ENCODE measurements at places on chromosomes 2 and 18.

- no peak for DNase-seq
Measured at GRCh38 chr2:213152888-213153287, 1.5 kb upstream of the IKZF2 start.

DNA sequence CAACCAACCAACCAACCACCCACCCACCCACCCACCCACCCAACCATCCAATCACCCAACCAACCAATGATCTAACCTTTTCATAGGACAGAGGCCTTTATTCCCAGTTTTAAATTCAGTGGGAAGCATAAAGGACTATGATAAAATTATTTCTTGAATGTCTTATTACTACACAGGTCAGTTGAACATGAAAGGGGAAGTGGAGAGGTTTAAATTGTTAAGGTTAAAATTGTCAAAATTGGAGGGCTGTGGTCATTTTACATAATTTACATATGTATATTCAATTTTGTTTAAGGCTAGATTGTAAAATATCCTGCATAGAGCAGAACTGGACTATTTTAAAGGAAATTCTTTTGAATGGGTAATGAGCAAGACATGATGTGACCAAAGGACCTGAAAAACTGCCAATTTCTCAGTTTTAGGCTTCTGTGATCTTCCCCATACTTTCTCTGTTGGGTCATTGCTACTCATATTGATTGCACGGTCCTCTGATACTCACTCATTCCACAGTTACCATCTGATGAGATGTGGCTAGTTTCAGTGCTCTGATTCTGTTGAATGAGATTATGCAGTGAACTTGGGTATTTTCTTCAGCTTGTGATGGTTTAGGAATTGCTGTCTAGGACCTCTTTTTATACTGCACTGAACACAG lies 127.4 kb downstream of the PLCL1 start:
- peak; percentile 61 for DNase-seq

DNA sequence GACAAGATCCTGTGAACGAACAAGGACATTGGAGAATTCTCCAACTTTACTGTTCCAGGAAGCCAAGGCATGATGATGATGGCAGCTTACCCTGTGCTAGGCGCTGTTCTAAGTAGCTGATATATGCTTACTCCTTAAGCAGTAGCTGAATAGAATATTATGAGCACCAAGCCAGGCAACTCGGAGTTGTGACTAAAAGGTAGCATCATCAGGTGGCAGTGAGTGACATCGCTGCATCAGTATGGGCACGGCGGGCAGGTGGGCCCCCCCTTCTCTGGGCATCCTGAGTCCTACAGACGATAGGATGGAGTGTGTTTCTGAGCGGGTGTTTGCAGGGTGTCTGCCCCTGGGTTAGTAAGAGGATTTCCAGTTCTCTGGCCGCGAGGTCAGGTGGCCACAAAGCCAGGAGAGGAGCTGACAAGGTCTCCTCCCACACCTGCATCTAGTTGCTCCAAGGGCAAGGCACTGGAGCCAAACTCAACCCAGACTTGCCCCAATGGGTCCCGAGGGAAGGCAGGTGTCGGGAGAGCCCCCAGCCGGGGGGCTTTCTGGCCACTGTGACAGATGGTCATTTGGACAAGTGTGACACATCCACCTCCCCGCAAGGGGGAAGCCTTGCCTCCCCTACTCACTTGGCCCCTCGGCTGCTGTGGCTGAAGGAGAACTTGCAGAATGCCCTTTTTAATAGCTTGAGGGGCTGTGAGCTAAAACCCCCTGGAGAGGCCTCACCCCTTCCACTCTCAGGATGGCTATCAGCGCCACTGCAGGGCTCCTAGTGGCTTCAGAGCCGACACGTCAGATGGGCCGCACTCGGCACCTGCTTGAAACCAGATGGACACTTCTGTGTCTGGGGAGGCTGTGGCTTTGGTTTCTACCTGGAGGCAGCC lies 55.5 kb downstream of the CRACDL start:
- DNase-seq, result no peak

- no peak for DNase-seq
Measured at GRCh38 chr2:170502361-170503130, 212.6 kb upstream of the SP5 start.

GRCh38 chr2:34011684-34012083 lies 412.6 kb upstream of the FAM98A start:
- DNase-seq, result no peak

GRCh38 chr2:231521-232185 lies 32.2 kb downstream of the SH3YL1 start:
- no peak for DNase-seq
